ENCODE measurements at places on chromosomes 11 and 22. TPM values are rescaled to one million over a fixed set of nuclear protein-coding genes. Genes with fewer than 3 reads are reported as not detected.

DNA sequence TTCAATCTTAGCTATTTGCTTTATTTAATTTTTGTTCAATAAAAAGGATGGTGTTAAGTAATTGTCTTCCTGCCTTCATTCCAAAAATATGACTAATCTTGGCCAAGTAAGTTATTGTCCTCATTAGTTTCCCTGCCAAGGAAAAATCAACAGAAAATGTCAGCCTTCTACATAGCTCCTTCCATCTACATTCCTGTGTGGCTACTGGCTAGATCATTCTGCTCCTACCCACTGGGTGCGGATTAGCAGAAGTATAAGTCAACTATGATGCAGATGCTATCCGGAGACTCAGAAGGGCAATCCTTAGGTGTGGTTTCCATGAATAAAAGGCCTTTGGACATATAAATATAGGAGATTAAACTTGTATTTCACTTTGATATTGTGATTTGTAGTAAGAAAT, 154.4 kb downstream of the SBF2 start:
- no peak for DNase-seq

DNA sequence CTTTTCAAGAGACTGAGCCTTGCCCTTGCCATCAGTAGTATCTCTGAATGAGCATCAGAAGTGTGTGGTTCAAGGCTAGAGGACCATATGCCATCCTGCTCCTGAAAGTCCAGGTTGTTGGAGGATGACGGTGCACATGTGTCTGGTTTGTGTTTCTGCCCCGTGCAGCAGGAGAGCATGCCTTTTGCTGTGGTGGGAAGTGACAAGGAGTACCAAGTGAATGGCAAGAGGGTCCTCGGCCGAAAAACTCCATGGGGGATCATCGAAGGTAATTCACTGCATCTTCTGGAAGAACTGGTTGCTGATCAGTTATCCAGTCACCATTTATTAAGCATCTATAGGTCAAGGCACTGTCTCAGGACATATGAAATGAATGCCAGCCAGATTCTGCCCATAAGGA, 6.1 kb upstream of the WBP2NL start:
- DNase-seq = no peak

APOL5 gene
- total RNA-seq = not detected

DNA sequence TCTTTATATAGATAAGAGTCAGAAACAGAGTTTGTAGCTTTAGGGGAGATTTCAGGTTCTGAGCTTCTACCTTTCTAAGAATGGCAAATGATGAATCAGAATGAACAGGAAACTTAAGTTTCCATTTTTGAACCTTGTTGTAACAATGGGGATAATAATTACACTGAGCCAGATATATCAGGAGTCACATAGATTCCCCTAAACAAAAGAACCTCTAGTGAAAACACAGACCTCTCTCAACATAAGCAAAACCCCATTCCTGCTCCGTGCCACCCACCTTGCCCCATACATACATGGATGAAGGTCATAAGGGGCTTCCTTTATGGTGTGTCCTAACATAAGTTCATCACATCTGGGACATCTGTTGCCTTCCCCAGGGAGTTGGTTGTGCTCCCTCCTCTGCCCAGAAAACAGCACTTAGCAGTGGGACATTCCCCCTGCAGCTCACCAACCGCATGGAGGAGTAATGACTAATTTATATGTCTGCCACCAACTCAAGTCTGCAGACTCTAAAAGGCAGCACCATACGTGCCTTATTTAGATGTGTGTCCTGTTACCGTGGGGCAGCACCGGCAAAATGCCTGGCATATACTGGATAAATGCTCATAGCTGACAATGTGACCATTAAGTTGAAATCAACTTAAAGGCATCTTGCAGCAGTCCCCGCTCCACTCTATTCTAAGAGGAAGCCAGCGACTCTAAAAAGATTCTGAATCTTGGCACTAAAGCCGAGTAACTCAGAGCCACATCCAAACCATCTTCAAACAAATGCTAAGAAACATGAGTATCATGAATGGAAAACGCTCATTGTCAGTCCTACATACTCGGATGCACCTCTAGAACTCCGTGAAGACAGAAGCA, 8.0 kb downstream of the JAML start:
- no peak for DNase-seq

DNA sequence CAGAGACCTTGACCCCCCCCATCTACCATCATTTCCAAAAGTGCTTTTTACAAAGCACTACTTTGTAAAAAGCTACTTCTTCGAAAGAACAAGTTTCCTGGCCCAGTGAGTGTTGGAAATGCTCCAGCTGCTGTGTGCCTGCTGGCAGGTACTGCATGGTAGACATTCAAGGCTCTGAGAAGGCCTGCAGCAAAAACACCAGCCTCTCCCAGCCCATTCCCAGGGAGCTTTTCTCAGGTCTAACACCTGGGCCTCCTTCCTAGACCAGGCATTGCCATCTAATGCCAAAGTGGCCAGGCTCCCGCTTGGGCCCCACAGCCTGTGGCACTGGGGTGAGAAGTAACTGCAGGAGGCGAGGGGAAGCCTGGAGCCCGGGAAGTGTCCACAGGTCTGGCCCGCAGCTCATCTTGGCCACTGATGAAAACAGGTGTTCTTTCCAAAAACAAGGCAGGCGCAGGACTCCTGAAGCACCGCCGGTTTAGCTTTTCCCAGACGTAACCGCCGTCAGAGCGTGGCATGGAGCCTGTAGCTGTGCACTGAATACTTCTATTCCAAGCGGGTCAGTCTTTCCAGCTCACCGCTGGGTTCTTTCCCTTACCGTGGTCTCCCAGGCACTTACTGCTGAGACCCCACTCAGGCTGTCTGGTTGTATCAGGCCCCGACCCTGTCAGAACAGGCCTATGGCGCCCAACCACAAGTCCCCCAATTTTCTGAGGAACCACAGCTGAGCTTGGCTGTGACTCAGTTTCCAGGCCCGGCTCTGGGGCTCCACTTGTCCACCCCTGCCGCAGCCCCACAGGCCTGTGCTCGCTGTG, 1.2 kb upstream of the TCIRG1 start:
- peak; percentile 49 for DNase-seq

GLYATL1B gene
- total RNA-seq = not detected

FOSL1 gene
- 12.6 TPM for total RNA-seq

DNA sequence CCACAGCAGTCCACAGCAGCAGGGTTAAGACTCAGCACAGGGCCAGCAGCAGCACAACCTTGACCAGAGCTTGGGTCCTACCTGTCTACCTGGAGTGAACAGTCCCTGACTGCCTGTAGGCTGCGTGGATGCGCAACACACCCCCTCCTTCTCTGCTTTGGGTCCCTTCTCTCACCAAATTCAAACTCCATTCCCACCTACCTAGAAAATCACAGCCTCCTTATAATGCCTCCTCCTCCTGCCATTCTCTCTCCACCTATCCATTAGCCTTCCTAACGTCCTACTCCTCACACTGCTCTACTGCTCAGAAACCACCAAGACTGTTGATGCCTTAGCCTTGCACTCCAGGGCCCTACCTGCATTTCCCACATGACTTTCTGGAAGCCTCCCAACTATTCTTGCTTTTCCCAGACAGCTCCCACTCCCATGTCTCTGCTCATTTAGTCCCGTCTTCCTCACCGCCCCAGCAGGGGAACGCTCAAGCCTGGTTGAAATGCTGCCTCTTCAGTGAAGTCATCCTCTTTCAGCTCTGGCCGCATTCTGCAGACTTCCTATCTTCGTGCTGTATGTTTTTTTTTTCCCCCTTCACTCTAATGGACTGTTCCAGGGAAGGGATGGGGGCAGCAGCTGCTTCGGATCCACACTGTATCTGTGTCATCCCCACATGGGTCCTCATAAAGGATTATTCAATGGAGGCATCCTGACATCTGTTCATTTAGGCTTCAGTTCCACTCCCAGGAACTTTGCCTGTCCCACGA, 3.3 kb downstream of the IL18BP start:
- DNase-seq = no peak

DNA sequence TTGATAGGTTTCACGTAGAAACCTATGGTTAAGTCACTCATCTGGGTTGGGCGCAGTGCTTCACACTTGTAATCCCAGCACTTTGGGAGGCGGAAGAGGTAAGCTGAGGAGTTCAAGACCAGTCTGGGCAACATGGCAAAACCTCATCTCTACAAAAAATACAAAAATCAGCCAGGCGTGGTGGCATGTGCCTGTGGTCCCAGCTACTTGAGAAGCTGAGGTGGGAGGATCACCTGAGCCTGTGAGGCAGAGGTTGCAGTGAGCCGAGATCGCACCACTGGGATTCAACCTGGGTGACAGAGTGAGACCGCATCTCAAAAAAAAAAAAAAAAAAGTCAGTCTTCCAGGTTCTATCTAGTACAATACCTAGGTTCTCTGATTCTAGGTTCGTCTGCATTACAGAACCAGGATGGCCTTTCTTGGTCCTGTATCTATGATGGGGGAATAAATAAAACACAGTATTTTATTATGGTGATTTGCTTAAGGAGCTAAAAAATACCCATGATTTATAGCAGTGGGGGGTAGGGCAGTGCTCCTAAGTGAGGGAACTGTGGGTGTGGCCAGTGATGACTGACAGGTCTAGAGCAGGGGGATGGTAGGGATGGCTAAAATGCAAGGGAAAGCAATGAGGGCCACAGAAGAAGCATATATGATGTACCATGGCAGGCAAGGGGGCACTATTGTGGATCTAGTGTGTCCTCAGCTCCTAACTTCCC, 65.5 kb upstream of the NUP160 start:
- DNase-seq = no peak

- no peak for DNase-seq
These were observed 75.2 kb downstream of the ISX start for GRCh38 chr22:35140879-35141745.

DNA sequence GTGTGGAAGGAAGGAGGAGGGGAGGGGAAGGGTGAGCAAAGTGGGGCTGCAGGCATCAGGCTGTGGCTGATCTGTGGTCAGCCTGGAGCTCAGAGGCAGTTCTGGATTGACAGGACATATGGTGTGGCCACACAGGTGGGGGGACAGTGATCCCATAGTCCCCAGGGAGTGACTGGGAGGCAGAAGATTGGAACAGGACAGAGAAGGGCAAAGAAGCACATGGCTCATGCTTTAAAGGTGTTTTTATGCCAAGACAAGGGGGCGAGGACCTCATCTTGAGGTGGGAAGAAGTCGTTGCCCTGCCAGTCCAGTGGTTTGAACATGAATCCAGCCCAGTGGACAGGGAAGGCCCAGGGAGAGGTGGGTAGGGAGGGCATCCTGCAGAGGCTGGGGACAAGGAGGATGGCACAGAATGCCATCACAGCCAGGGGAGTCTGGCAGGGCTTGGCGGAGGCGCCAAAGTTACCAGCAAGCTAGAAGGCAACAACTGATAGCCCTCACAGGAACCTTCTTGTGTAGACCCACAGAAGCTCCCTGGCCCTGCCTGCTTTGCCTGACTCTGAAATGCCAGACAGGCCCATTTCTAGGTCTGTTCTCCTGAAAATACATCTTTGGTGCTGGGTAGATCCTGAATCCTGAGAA, 3.1 kb downstream of the BET1L start:
- DNase-seq = no peak

DNA sequence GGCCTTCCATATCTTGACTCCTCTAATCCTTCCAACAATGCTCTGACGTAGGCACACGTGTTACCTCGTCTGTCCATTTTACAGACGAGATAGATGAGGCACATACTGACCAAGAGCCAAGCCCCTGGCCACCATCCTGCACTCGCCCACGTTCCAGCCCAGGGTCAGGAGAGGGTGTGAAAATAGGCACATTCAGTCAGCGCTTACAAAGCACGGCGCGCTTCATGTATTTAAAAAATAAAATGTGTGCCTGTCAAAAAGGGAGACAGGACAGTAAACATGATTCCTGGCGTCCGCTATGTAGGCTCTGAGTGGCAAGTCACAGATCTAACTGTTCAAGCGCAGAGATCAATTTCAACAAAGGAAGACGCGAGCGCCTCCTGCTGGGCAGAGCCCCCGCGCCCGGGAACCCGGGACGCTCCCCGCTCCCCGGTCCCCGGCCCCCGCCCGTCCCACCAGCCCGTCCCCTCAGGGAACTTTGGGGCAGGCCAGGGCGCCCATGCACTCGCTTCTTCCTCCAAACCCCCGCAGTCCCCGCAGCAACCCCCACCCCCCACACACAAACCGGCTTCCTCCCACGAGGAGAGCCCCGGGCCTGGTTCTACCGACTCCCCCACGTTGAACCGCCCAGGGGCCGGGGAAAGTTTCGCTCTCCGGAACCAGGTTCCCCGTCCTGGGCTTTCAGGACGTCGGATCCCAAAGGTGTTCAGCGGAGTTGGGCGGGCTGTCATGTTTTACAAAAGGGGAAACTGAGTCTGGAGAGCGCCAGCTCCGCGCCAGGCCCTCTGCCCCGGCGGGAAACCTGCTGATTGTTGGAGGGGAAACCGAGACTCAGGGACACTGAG, 10.4 kb upstream of the C1QTNF6 start:
- DNase-seq = peak; percentile 93

DNA sequence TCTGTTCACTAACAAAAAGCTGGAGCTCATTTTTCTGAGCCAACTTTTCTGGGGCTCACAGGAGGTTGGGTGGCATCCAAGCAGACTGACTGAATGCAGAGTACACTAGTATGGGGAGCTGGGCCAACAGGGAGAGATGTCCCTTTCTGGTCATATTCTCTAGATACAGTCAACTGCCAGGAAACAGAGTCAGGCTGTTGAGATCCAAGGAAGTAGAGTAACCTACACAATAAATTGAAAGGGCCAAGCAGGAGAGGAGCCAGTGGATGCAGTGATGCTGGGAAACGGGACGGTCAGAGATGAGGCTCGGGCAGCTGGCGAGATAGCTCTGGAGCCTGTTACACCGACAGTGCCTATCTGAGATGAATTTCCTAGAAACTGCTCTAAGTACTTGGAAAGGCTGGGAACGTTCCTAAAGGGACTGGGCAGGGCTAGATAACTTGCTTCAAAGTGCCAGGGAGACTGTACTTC, 71.1 kb downstream of the LARGE2 start:
- DNase-seq = peak; percentile 16

- no peak for DNase-seq
These were observed 13.3 kb upstream of the KMT5B start for GRCh38 chr11:68226421-68226820.

DNA sequence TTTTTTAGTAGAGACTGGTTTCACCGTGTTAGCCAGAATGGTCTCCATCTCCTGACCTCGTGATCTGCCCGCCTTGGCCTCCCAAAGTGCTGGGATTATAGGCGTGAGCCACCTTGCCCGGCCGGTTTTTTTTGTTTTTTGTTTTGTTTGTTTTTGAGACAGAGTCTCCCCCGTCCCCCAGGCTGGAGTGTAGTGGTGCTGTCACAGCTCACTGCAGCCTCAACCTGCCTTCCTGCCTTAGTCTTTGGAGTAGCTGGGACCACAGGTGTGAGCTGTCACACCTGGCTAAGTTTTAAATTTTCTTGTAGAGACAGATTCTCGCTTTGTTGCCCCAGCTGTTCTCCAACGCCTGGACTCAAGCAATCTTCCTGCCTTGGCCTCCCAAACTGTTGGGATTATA, 3.2 kb downstream of the PPIL2 start:
- DNase-seq = no peak

GRCh38 chr11:2382936-2383851, 6.1 kb downstream of the CD81 start:
- peak; percentile 81 for DNase-seq

DNA sequence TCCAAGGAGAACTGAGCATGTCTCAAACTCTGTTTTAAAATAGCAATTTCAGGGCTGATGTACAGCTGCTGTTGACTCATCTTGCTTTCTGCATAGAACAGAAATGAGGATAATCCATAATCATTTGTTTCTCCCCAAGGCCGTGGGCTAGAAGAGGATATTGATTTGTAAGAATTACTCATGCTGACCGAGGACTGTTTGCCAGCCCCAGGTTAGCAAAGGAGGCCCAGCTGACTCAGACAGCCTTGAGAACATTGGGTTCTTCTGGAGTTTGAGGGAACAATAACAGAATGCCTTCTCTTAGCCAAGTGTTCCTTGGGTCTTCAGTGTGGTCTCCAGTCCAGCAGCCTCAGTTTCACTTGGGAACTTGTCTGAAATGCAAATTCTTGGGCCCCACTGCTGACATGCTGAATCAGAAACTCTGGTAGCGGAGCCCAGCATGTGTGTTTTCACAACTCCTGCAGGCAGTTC, 92.0 kb downstream of the ZC3H12C start:
- DNase-seq = no peak

Measured in psoas muscle (tissue), 8 donors.